Activated CD4-positive, alpha-beta T cell treated with anti-CD3 and anti-CD28 coated beads, Interleukin-2, amount 50 U/mL, for 24 hours (primary cell): ENCODE measurements at places on chromosomes 3 and 15.

DNA sequence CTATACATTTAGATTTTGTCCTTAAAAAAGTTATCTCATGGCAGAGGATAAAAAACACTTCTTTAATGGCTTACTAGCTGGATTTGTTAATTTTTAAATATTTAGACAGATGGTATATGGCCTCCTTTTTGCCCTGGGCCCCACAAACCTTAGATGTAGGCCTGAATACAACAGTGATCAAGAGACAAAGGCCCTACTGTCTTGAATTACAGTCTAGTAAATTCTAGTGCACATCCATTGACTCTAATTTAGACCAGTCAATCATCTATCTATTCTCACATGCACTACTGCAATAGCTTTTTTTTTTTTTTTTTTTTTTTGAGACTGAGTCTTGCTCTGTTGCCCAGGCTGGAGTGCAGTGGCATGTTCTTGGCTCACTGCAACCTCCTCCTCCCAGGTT is 452.8 kb downstream of the FHIT start:
- no peak for DNase-seq

DNA sequence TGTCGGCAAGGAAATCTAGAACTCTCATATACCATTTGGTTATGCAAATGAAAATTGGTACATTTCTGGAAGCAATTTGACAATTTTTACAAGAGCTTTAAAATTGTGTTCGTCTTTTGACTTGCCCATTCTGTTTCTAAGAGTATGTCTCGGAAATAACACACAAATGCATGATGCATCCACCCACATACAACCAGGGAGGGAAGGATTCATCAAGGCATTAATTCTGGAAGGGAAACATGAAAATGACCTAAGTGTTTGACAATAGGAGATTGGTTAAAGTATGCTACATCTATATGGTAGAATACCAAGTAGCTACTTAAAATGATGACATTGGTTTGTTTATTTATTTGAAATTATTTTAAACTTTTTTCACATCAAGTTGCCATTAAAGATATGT is 58.6 kb downstream of the PIAS1 start:
- no peak for DNase-seq

- no peak for DNase-seq
These were observed 43.4 kb downstream of the HLTF start for GRCh38 chr3:149042789-149043386.

DNA sequence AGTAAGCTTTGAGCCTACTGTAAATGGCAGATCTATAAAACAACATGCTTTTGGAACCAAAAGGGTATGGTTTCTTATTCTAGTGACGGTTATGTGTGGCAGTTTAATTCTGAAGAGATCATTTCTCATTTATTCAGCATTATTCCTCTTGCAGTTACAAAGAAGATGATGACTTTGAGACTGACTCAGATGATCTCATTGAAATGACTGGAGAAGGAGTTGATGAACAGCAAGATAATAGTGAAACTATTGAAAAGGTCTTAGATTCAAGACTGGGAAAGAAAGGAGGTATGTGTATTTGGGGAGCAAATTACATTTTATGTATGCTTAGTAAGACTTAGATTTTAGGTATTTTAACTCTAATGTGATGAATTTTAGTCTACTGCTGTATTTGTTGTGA is 41.5 kb downstream of the CHD2 start:
- no peak for DNase-seq

DNA sequence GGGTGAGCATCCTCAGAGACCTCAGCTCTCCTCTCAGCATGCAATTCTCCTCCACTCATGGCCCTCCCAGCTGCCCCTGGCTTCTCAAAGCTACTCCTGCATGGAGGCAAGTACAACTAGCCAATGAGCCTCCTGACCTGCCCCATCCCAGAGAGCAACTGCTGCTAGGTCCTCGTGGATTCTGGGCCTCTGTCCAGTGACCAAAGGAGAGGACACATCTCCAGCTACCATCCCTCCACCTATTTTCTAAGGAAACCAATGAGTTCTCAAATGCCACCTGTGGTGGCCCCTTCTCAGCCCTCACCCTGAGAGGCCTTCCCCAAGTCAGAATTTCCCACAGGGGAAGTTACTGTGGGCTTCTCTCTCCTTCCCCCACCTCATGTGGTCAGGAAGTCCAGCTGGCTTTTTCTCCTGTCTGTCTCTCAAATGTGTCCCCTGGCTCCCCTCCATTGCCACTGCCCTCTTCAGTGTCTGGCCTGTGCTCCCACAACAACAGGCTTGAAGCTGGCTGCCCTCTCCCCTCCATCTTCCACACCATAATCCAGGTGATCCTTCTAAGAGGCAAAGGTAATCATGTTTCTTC is 43.0 kb downstream of the LIPC start:
- DNase-seq: no peak
